NCI-H1417 treated with DMSO at 0.1 percent for 48 hours (cell line): ENCODE measurements at places on chromosomes 7 and 10.

DNA sequence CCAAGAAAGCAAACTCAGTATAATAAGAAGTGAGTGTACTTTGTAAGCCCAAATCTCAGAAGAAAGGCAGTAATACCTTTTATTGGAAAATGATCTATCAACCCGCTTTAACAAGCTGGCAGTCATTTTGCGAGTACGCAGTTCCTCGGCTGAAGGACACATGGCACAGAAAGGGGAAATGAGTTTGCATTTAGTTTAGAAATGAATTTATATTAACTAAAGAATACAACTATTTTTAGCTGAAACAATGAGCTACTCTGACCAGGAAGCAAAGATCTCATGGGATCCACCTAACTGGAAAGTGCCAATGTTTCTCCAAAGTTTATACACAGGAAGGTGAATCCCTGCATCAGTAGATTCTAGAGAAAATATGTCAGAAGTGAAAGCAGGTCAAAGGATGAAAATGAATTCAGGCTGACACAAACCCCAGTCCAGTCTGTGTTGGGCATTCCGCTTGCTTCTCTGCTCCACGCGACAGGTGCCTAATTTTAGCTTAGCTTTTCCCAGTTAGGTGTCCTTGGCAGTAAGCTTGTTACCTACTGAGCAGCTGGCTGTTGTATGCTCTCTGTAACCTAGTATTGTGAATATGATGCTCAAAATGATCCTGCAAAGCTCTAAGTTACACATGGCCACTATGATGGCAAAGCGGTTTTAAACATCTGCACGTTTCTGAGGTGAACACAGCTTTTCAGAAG is 112.8 kb downstream of the LARP4B start:
- DNase-seq = no peak

- DNase-seq = no peak
Measured at GRCh38 chr10:121355161-121355560, 243.1 kb downstream of the FGFR2 start.

DNA sequence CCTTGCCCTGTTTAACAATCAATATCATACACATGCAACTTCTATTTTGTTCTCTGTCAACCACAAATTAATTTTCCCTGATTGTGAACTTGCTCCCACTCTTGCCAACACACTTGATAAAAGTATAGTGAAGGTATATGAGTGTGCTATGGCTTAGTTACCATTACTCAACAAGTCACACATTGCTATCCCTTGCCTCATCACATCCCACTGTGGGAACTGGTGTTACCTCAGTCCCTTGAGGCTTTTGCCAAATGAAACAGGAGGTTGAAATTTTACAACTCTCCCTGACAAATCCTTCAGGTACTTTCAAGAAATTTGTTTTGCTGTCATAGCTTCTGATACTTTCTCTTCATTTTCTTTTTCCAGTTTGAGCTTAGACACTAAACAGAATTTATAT is 472.5 kb upstream of the SEMA3D start:
- DNase-seq = no peak

- DNase-seq = no peak
Measured at GRCh38 chr10:58393317-58393716, 8.1 kb downstream of the TFAM start.

GRCh38 chr7:113306302-113306701 is 187.9 kb upstream of the SMIM30 start:
- no peak for DNase-seq

DNA sequence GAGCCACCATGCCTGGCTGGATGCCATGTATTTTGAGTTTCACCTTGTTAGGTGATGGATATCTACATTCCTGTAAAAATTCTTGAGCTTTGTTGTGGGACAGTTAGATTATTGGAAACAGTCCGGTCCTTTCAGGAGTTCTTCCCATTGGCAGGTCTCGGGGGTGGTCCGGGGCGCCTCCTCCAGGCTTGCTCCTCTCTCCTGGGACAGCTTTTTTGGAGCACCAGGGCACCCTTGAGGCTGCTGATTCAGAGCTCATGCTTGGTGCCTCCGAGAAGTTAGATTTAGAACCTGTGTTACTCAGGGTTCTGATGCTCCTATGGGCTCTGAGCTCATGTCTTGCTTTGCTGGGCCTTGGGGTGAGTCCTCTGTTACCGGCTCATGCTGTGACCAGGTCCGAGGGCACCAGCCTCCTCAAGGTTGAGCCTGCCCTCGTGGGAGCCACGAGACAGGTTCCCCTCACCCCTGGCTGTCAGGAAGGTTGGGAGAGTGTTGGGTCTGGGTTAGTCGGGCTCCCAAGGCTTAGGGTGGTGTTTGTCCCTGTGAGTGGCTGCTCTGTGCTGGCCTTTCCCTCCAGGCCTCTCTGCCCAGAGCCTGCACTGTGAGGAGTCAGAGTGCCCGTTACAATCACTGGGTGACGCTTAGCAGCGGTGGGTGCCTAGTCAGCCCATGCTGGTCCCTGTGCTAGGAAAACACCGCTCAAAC is 6.0 kb downstream of the SPRN start:
- no peak for DNase-seq

DNA sequence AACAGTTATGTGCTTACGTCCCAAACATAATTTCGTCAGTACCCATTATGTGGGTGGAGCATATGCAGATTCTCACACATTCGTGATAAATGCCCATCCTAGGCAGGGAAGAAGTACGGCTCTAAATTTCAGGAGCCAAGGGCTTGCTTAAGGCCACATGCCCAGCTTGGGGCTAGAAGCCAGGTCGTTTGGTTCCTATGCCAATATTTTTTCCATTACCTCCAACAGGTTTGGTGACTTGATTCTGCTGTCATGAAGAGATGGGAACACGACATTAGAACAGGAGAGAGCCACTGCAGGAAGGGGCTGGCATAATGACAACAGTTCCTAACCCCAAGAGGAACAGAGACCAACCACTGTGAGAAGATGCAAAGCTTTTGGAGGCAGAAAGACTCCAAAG is 85.1 kb downstream of the HIPK2 start:
- no peak for DNase-seq

DNA sequence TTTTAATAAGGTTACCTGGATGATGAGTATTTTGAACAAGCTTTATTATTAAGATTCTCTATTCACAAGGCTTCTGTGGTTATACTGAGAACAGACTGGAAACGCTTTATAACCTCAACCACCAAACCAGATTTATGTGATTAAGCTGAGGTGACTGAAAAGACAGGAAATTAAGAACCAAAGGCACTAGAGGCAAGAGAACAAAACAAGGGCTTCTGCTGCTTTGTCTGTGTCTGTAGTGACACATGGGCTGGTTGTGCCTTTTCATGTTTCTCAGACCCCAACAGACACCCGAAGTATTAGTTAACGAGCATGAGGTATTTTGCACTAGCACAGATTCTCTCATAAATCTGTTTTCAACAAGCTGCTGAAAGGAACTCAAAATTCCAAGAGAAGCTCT is 64.4 kb downstream of the RAPGEF5 start:
- DNase-seq = no peak

DNA sequence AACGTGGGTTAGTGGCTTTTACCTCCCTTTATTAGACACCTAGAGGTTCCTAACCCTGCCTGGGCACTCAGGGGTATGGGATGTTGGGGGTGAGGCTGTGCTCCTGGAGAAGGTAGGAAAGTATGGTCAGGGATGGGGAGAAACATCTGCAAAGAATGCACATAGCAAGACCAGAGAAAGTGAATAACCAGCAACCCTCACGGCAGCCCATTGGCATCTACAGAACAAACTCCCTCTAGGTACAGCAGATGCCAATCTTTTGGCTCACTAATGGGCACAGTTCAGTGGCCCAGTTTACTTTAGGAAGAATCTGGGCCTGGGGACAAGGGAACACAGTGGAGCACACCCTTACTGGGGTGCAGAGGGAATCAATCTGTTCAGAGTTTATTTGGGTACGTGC is 143.9 kb downstream of the JAZF1 start:
- DNase-seq = no peak
